ENCODE measurements at places on chromosomes 2 and 18. TPM values are rescaled to one million over a fixed set of nuclear protein-coding genes. Genes with fewer than 3 reads are reported as not detected.

GALNT3 gene
- 37.7 TPM for total RNA-seq

STAT4 gene
- 4.5 TPM for total RNA-seq

LRATD1 gene
- total RNA-seq = 3.3 TPM

CCDC85A gene
- 7.6 TPM for total RNA-seq

SAG gene
- total RNA-seq = not detected

RGPD4 gene
- total RNA-seq = not detected

GPR39 gene
- 13.1 TPM for total RNA-seq

PTRHD1 gene
- 45.0 TPM for total RNA-seq

NT5DC4 gene
- total RNA-seq = 0.60 TPM

CRYGC gene
- total RNA-seq = not detected

RIOK3 gene
- total RNA-seq = 55.3 TPM

NOSTRIN gene
- total RNA-seq = 25.7 TPM

OLA1 gene
- total RNA-seq = 68.2 TPM

ALPG gene
- total RNA-seq = not detected

RAPH1 gene
- 74.7 TPM for total RNA-seq

PDE1A gene
- total RNA-seq = 5.3 TPM

LOXL3 gene
- total RNA-seq = 12.2 TPM

ZAP70 gene
- 8.3 TPM for total RNA-seq

CFC1 gene
- not detected for total RNA-seq

NCK2 gene
- total RNA-seq = 43.5 TPM

ZNF514 gene
- 15.6 TPM for total RNA-seq

TIGD1 gene
- total RNA-seq = 3.8 TPM

GKN2 gene
- 181 TPM for total RNA-seq

KIF3C gene
- total RNA-seq = 5.4 TPM

IL1F10 gene
- total RNA-seq = not detected

ATG16L1 gene
- 29.4 TPM for total RNA-seq

G6PC2 gene
- not detected for total RNA-seq

HOXD3 gene
- 1.0 TPM for total RNA-seq

NDC80 gene
- 1.7 TPM for total RNA-seq

NCL gene
- total RNA-seq = 280 TPM

CFAP53 gene
- 2.3 TPM for total RNA-seq

NTSR2 gene
- total RNA-seq = not detected

REG3A gene
- not detected for total RNA-seq

TP53I3 gene
- total RNA-seq = 123 TPM

TBR1 gene
- total RNA-seq = 0.08 TPM

DLX1 gene
- total RNA-seq = not detected

SCYGR1 gene
- total RNA-seq = not detected

ACAA2 gene
- total RNA-seq = 71.0 TPM

ELOA2 gene
- total RNA-seq = not detected

UPP2 gene
- not detected for total RNA-seq

SKOR2 gene
- not detected for total RNA-seq

CIDEA gene
- total RNA-seq = not detected

PAX3 gene
- not detected for total RNA-seq

KLHL30 gene
- 1.0 TPM for total RNA-seq

ERICH2 gene
- total RNA-seq = 6.2 TPM
